Bronchial epithelial cell (primary cell): ENCODE measurements at places on chromosomes 6 and 20. TPM values are rescaled to one million over a fixed set of nuclear protein-coding genes. Genes with fewer than 3 reads are reported as not detected.
A peak's percentile ranks its signal among the peaks of the same experiment; 100 is the strongest.

DNA sequence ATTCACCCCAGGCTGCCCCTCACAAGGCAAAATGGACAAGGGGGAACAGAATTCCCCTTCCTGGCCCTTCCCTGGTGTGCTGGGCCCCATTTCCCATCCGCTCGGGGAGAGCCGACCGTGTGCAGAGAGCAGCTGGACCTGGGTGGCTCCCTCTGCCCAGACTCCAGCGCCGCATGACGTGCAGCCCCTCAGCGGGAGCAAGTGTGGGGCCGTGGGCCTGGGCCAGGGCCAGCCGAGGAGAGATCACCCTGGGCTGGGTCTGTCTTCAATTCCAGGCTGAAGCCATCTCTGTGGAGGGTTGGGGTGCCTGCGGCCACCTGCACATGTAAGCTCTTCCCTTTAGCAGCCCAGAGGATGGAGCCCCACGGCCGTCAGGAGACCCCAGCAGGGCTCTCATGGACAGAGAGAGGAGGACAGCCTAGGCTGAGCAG is 241.8 kb downstream of the TTLL2 start:
- no peak for DNase-seq

- DNase-seq, result peak; percentile 96
These were observed 3.0 kb downstream of the ARID1B start for GRCh38 chr6:156780102-156780641.

ZSCAN23 gene
- total RNA-seq, result 2.4 and 2.8 TPM in 2 replicates

PKHD1 gene
- total RNA-seq, result not detected in 2 replicates

- no peak for DNase-seq
These were observed 4.3 kb downstream of the CDH4 start for GRCh38 chr20:61256365-61256764.

GRCh38 chr6:124054034-124054433 is 250.4 kb downstream of the NKAIN2 start:
- no peak for DNase-seq

- DNase-seq, result no peak
These were observed 356.3 kb upstream of the HSF2 start for GRCh38 chr6:122042960-122043735.

DNA sequence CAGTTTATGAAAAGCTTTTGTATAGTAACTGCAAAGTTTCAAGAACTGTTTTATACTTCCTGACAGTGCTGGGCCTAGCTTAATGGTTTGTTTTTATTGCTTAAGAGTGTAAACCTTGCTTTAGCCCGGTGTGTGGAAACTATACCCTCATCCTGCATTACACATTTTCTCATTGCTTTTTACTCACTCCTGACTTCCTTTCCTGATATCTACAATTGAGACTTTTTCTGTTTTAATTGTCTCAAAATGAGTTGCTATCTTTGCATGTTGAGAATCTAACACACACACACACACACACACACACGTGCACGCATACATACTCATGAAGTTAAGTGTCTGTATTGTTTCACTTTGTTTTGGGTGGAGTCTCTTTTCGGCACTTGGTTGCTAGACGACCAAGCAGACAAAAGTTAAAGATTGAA is 16.7 kb downstream of the BMP2 start:
- peak; percentile 37 for DNase-seq

CST2 gene
- not detected in 2 replicates for total RNA-seq

GRCh38 chr6:10514049-10514780 is 6.9 kb upstream of the GCNT2 start:
- no peak for DNase-seq

- peak; percentile 28 for DNase-seq
These were observed 369.3 kb downstream of the GRIK2 start for GRCh38 chr6:101762851-101763250.

CYP24A1 gene
- 6.9 and 8.7 TPM in 2 replicates for total RNA-seq

- no peak for DNase-seq
These were observed 95.3 kb upstream of the SGK1 start for GRCh38 chr6:134413241-134413643.

GRCh38 chr6:7906741-7907140 is 3.8 kb downstream of the TXNDC5 start:
- no peak for DNase-seq

- DNase-seq, result no peak
These were observed 420.9 kb downstream of the PRKN start for GRCh38 chr6:162306616-162307015.

- no peak for DNase-seq
These were observed 34.5 kb downstream of the FGD2 start for GRCh38 chr6:37039958-37040357.

KCNK16 gene
- not detected in 2 replicates for total RNA-seq

DNA sequence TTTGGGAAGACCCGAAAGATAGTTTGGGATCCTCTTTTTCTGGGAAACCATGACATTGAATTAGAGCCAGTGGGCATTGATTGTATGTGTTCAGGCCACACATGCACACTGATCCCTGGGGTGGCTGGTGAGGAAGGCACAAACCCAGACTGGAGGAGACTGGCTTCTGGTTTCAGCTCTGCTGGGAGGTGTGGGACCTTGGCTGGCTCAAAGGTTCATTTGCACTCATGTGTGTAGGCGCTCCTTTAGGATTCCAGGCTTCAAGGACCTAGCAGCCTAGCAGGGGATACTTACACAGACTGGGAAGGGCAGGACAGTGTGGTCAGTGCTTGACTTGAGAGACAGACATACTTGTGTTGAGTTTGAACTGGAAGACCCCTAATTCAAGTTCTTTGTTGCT is 7.2 kb downstream of the RIN2 start:
- no peak for DNase-seq

APOM gene
- 0.26 and 0.53 TPM in 2 replicates for total RNA-seq

DNA sequence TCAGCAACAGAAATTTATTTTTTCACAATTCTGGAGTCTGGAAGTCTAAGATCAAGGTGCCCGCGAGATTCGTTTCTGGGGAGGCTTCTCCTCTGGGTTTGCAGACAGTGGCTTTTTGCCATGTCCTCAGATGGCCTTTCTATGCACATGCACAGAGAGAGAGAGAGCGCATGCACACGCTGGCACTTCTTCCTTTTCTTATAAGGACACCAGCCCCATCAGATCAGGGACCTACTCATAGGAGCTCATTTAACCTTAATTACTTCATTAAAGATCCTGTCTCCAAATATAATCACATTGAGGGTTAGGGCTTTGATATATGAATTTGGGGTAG is 260.7 kb upstream of the PLCB4 start:
- DNase-seq, result no peak

- DNase-seq, result no peak
These were observed 193.0 kb upstream of the SGK1 start for GRCh38 chr6:134510920-134511319.

DNA sequence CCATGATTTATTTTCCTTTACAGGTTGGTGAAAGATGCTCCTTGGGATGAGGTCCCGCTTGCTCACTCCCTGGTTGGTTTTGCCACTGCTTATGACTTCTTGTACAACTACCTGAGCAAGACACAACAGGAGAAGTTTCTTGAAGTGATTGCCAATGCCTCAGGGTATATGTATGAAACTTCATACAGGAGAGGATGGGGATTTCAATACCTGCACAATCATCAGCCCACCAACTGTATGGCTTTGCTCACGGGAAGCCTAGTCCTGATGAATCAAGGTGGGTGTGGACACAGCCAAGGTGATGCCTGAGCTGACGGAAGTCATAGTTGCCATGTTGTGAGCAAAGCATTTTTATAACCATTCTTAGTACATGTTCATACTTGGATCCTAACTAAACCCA is 34.6 kb upstream of the CALHM6 start:
- peak; percentile 95 for DNase-seq

BTNL2 gene
- 0.13 and 0.26 TPM in 2 replicates for total RNA-seq

DNA sequence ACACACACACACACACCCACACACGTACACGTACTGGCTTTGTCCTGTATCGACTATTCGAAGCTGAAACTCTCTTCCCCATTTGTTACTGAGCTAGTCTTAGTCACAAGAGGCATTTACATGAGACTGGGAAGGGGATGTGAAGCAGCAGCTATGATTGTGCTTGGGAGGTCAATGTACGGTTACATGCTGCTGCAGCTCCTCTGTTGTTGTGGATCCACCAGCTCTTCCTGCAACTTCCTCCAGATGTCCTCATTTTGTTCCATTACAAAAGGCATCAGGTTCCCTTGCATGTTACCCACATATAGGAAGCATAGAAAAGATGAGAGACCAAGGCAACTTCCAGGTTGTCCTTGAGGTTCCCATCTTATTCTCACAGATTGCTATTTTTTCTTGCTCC is 612.4 kb upstream of the IMPG1 start:
- no peak for DNase-seq

PDE7B gene
- under 0.01 and 0.53 TPM in 2 replicates for total RNA-seq

C6orf58 gene
- not detected in 2 replicates for total RNA-seq

- no peak for DNase-seq
These were observed 163.2 kb upstream of the RIN2 start for GRCh38 chr20:19594896-19595295.

GRCh38 chr6:35735452-35735851 is 1.4 kb upstream of the ARMC12 start:
- no peak for DNase-seq

DNA sequence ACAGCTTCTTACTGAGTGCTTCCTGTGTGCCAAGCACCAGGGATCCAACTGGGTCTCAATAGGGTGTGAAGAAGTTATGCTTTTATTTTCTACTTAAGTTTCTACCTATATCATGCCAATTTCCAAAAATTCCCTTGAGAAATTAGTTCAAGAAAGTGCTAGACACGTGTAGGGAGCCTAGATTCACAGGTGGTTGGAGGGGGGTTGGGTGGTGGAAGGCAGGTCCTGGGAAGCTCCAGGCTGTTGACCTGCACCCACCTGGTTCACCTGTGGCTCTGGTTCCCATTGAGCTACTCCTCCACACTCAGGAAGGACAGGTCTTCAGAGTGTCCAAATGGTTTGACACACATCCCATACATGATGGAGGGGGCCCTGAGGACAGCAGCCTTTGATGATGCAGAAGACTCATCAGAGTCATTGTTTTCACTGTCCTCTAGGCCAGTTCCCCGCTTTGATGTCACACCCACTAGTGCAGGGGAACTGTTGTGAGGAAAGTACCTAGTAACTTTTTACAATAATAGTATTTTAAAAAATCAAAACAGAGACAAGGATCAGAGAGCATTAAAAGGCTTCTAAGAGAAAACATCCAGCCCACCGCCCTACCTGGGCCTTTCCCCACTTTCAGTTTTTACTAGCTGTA is 39.8 kb upstream of the MYL9 start:
- no peak for DNase-seq

- no peak for DNase-seq
These were observed 329 bp upstream of the ZKSCAN3 start for GRCh38 chr6:28349344-28349891.

GRCh38 chr20:32556312-32557184 is 28.6 kb downstream of the NOL4L start:
- no peak for DNase-seq

DNA sequence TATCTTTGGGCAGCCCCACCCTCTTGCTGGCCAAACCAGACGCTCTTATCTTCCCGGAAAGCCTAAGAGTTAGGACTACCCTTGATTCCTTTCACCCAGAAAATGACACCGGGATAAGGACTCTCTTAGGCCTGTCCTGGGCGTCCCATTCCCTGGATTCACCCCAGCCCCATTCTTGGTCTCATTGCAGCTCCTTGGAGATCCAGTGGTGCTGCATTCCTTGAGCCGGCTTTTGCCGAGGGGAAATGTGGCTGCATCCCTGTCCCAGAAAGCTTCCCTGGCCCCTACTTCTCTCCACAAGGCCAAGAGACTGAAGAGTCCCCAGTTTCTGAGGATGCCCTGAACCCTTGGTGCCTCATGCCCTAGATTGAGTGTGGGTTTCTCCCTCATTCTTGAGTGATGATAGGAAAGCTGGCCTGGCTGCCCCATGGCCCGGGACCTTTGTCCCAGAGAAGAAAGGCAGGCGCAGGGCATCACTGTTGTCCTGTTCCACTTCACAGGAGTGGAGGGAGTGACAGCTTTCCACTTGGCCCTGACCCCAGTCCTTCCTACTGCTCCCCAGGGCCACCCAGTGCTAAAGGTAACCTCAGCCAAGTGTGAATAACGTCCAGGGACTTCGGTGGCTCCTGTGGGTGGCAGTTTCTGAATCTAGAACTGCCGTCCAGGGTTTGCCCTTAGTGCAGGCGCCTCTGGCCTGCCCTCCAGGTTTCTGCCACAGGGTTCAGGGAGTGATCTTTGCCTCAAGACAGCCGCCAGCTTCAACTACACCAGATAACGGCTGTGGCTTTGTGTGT is 42.7 kb upstream of the MYL9 start:
- no peak for DNase-seq

- DNase-seq, result no peak
These were observed 75.2 kb downstream of the COL21A1 start for GRCh38 chr6:56172144-56172543.
